ENCODE measurements at places on chromosomes 16 and 17. TPM values are rescaled to one million over a fixed set of nuclear protein-coding genes. Genes with fewer than 3 reads are reported as not detected.

Gene WIPF2
- total RNA-seq = 29.0 TPM

Gene RNF43
- total RNA-seq = not detected

Gene SLC52A1
- not detected for total RNA-seq

Gene ARL5C
- total RNA-seq = not detected

Gene CES3
- not detected for total RNA-seq

Gene SLC5A11
- not detected for total RNA-seq

Gene TAC4
- total RNA-seq = not detected

Gene CA5A
- not detected for total RNA-seq

Gene GJC1
- 39.7 TPM for total RNA-seq

Gene RBBP6
- 49.2 TPM for total RNA-seq

Gene EME1
- 9.1 TPM for total RNA-seq
